SJCRH30 (cell line): ENCODE measurements at places on chromosomes 4 and X.

GRCh38 chrX:72128881-72129280 is 2.8 kb downstream of the RTL5 start:
- DNase-seq = peak; percentile 47

- DNase-seq = peak; percentile 81
These were observed at the start of gene GPC3 for GRCh38 chrX:133985164-133985966. Gene GPC3 (minus strand): TSS chrX:133985594.

- DNase-seq = no peak
These were observed 510.0 kb downstream of the NLGN4X start for GRCh38 chrX:5718651-5719050.

DNA sequence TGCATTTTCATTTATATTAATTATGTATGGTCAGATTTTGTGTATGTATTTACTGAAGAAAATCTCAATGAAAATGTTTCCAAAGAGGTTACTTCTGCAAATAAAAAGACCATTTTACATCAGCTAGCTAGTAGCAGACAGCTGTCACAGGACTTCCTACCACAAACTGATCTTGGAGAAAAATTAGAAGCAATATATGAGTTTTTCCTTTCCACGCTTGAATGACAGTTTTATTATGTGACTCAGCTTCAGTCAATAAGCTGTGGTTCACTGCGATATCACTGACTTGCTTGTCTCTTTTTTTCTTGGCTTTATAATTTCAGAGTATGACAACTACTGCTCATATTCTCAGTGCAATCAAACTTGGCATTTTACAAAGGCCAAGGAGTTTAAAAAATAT is 787.4 kb upstream of the GALNTL6 start:
- DNase-seq = no peak

DNA sequence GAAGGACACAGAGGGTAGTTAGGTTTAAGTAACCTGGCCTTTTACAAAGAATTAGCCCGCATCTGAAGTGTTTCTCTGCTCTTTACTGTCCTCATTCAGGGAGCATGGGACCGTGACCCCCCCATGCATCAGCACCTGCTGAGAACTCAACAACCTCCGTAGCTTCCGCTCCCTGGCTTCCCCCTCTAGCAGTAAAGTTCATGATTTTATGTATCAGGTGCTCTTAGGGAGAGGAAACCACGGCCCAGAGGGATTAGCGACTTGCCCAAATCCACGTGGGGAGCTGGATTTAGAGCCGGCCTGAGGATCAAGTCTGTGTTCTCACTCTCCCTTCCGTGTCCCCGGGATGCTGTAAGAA is 284.6 kb upstream of the GATB start:
- DNase-seq = no peak

- DNase-seq = no peak
These were observed 117.9 kb upstream of the HS3ST1 start for GRCh38 chr4:11546391-11547175.

GRCh38 chr4:8846046-8846720 is 25.5 kb downstream of the HMX1 start:
- no peak for DNase-seq

DNA sequence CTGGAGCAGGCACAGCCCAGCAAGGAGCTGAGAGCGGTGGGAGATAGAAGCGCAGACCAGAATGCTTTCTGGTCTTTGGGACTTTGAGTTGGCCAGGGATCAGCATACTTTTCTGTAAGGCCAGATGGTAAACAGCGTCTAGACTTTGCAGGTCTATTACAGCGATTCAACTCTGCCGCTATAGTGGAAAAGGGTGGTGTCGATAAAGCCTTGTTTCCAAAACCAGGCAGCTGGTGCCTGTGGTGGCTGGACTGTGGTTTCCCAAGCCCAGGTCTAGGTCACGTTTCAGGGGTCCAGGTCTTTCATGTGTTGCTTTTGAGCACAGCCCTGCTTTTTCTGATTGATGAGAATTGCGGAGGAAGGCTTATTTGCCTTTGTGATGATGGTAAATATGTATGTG is 40.1 kb downstream of the HTT-AS start:
- no peak for DNase-seq

GRCh38 chr4:118850488-118851173 is 14.7 kb upstream of the SEC24D start:
- DNase-seq = no peak

DNA sequence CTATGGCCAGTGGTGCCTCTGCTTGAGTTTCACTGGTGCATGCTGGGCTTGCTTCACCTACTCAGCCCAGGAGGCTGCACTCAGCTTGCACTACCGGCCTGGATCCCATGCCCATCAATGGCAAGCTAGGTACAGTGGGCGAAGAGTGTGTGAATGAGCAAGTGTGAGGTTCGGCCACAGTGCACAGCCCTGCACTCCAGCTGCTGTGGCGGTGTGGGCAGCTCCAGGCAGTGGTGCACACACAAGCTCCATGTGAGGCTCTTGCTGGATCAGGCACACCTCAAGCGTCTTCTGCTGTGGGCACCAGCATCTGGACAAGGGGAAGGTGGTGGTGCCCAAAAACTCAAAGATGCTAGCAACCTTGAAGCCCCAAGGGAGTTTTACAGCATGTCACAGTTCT is 820.9 kb upstream of the LCORL start:
- no peak for DNase-seq

DNA sequence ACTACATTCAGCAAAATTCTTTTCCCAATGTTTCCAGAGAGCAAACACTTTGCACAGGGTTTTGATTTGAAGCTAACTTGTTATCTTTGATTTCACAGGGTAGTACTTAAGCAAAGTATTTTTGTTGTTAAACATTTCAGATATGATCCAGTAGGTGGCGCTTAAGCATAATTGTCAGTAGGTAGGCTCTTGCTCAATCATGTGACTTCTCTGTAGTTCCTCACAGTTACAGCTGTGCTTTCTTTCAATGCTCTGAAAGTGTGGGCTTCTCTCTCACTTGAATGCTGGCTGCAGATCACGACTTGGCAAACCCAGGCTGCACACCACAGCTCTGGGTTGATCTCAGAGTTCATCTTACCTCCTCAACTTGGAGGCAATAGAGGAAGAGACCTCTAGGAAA is 1016.5 kb downstream of the SH3BGRL start:
- peak; percentile 60 for DNase-seq

DNA sequence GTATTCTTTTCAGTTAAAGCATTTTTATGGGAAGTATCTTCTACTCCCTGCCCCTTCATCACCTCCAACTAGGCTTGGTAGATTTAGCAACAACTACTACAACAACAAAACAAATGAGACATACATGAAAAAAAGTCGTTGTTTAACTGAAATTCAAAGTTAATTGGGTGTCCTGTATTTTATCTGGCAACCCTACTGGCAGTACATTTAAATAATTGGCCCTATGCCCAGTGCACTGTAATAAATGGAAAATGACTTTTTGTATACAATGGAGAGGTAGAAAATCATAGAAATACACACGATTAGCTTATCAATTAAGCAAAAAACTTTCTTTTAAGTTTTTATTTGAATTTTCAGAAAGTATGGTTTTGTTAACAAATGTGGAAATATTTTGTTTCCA is 21.4 kb upstream of the CLGN start:
- no peak for DNase-seq

- DNase-seq = no peak
These were observed 30.9 kb downstream of the CD38 start for GRCh38 chr4:15809058-15809457.

DNA sequence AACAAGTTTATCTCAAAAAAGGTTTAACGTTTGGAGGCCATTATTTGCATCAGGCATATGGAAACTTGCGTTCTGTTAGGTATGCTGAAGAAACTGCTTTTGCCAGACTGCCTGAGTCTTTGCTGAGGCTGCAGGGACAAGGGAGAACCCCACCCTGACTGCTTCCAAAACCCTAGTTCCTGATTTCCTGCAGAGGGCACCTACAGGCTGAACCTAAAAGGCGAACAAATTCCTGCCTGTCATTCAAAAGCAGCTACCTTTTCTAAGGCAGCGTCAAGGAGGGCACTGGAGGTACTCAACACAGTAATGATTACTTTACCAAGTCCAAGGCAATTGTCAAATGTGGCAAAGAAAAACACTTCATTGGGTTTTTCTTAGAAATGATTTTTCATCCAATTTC is 578 bp upstream of the CORIN start:
- DNase-seq = no peak

GRCh38 chrX:69119122-69119521 is 46.1 kb downstream of the PJA1 start:
- DNase-seq = no peak

- no peak for DNase-seq
These were observed 263.1 kb downstream of the PTTG2 start for GRCh38 chr4:38223306-38223705.

DNA sequence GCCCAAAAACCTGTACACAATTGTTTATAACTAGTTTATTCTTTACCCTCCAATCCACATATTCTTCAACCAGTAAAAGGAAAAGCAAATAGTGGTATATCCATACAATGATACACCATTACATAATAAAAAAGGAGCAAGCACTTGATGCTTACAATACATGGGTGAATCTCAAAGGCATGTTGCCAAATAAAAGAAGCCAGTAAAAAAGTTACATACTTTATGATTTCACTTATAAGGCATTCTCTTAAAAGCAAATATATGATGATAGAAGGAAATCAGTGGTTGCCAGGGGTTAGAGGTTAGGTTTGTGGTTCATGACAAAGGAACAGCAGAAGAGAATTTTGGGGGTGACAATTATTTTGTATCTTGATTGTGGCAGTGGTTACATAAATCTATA is 896.1 kb upstream of the LCORL start:
- no peak for DNase-seq

GRCh38 chr4:134533068-134533467 is 331.5 kb upstream of the PABPC4L start:
- no peak for DNase-seq

GRCh38 chr4:130110189-130110588 is 1014.2 kb downstream of the C4orf33 start:
- no peak for DNase-seq

DNA sequence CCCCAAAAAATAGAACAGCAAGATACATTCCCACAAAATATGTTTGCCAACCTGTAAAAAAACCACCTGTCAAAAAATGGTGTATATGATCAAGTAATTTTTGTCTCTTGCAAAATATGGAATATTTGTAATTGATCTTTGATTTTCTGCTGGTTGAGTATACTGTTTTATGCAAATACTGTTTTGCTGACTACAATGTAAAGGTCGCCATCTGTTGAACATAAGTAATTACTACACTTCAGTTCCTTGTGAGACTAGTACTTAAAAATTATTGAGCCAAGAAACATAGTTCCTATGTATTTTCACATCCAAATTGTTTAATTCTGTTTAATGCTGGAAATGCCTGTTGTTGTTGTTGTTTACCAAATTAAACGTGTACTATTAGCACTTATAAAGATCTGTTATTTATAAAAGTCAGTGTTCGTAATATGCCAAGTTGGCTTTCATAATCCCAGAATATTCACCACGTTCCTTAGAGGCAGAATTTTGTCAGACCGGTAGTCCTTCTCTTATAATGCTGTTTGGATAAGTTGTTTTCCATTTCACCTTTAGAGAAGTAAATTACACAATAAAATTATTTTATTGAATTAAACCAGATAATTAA is 144.2 kb downstream of the PDLIM5 start:
- DNase-seq = no peak

DNA sequence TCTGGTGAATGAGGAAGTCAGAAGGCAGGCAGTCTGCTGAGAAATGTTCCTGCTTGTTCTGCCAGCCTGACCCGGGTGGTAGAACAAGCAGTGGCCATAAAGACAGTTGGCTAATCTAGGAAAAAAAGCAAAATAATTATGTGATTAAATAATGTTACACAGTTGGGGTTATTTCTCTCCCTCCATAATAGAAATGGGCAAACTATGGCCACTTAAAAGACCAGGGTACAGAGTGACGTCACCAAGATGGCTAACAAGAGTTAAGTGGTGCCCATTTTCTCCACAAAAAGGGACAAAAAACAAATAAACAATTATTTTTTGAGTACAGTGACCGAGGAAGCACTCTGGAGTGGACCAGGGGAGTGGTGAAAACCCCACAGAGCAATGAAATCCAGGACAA is 16.1 kb upstream of the SPANXD start:
- DNase-seq = no peak

DNA sequence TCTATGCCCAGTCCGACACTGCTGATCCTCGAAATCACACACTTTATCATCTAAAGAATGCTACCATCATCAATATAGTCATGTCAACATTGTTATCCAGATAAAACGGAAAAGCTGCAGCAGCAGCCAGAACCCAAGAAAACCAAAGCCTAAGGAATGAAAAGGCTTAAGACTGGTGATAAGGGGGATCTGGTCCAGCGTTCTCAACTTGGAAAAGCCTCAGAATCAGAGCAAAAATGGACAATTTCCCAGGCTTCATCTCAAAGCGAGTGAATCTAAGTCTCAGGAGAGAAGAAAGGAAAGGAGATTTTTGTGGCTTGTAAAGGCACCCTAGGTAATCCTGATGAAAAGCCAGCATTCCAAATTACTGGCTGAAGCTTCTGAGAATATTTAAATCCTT is 8.2 kb downstream of the ZNF518B start:
- no peak for DNase-seq

- no peak for DNase-seq
These were observed 3.7 kb downstream of the RS1 start for GRCh38 chrX:18668071-18668835.
